Naive B cell (primary cell): ENCODE measurements at places on chromosomes 7 and 10.

GRCh38 chr10:67612577-67613537, 83.1 kb downstream of the CTNNA3 start:
- DNase-seq, result no peak

GRCh38 chr10:29140991-29141390, 147.9 kb upstream of the LYZL1 start:
- DNase-seq, result no peak

DNA sequence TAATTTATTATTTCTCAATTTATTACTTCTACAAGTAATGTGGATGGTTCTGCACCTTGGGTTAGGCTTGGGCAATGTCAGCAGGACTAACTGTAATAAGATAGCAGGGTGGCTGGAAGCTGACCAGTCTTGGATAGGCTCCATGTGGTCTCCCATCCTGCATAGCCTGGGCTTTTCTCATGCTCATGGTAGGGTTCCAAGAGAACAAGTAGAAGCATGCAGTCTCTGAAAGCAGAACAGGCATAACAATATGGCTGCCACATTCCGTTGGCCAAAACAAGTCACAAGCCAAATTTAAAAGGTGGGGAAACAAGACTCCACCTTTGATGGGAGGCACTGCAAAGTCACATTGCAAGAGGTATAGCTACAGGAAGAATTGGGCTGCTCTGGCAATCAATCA, 98.6 kb upstream of the MDFIC start:
- no peak for DNase-seq

DNA sequence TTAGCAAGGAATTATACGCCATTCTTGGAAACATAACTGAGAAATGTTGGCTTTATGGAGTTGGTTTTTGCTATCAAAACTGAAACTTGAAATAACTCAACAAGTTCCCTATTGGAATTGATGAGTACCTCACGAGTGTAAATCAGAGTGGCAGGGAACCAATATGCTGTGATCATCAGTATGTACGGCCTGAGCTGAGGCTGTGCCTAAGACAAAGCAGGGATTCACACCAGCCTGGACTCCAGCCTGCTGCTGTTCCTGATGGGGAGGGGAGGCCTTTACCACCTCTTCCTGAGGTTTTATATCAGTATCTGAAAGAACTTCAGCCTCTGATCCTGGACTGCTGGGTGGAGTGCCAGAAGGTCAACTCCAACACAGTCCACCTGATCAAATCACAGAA, 52.7 kb downstream of the CRTAC1 start:
- DNase-seq, result no peak

- no peak for DNase-seq
These were observed 114.7 kb downstream of the PTEN start for GRCh38 chr10:87978166-87978565.

DNA sequence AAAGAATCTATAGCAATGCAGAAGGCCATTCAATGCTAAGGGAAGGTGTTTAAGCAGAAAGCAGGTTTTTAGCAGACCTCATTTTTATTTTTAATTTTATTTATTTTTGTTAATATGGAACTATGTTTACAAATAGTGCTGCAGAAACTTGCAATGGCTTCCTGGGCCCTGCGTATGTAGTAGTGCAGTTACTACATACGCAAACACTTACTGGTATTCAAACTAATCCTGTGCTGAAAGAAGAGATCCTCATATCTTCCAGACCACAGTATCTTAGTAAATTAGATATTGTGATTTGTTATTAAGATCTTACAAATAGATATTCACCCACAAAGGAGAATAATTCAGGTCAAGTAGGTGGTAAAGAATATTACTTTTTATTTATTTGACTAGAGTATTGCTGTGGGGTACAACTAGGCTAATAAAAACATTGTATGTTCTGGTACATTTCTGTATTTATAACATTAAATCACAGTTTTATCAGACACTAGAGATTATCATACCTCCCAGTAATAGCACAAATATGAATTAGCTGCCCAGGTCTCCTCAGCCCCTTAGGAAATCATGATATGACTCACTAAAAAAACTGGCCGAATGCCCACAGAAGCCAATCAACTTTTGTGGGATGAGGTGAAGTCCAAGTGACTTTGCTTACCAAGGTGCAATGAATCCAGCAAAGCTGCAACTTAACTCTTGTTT, 57.6 kb downstream of the RNLS start:
- no peak for DNase-seq
